NCI-H1105 treated with DMSO at 0.1 percent for 48 hours (cell line): ENCODE measurements at places on chromosomes 2 and 18.

- DNase-seq, result no peak
These were observed 82.2 kb upstream of the ID2 start for GRCh38 chr2:8599421-8600242.

- DNase-seq, result no peak
These were observed 354.2 kb upstream of the EPHA4 start for GRCh38 chr2:221926327-221926726.

DNA sequence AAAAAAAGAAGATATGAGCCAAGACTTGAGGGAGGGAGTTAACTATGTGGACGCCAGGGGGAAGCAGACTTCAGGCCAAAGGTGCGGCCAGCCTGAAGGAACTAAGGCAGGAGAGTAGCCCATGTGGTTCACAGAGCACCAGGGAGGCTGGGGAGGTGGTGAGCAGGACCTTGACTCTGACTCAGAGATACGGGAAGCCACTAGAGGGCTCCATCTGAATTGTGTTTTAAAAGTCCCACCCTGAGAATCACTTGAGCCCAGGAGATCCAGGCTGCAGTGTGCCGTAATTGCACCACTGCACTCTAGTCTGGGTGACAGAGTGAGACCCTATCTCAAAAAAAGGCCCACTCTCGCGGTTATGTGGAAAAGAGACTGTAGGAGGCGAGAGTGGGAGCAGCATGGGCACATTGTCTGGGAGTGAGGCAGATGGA is 12.3 kb downstream of the CEP192 start:
- no peak for DNase-seq

- DNase-seq, result no peak
These were observed 506.9 kb downstream of the BCL11A start for GRCh38 chr2:60046529-60046928.

DNA sequence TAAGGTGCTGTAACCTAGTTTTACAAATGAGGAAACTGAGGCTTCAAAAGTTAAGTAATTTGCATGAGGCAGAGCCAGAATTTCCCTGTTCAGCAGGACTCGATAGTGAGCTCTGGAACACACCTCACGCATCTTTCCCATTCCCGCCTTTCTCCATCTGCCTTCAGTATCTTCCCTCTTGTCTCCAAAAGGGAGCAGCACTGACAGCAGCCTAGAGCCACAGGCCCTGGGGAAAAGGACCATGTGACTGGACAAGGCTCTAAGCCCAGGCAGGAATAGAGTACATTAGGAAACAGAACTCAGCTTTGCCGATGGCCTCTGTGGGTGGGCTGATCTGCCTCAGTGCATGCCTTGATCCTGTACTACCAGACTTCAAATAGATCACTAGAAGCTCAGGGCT is 21.5 kb downstream of the GPR155 start:
- no peak for DNase-seq
